ENCODE measurements at places on chromosomes 1 and 21.
A peak's percentile ranks its signal among the peaks of the same experiment; 100 is the strongest.

DNA sequence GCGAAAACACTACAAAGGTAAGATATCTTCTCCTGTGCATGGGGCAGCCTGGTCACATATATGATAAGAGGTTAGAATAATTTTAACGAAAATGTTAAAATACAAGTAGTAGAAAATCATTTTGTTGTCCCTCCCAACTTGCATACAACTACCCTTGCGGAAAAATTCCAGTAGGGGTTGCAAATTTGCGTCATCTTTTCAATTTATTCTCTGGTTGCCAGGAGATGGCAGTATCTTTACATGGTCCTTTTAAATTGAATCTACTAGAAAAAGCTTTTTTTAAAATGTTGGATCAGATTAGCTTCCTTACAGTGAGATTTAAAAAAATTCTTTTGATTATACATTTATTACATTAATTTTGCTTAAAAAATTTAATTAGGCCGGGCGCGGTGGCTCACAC is 10.9 kb downstream of the S100PBP start:
- no peak for DNase-seq

- no peak for DNase-seq
Observed at GRCh38 chr1:78234496-78234895, 188.7 kb downstream of the GIPC2 start.

DNA sequence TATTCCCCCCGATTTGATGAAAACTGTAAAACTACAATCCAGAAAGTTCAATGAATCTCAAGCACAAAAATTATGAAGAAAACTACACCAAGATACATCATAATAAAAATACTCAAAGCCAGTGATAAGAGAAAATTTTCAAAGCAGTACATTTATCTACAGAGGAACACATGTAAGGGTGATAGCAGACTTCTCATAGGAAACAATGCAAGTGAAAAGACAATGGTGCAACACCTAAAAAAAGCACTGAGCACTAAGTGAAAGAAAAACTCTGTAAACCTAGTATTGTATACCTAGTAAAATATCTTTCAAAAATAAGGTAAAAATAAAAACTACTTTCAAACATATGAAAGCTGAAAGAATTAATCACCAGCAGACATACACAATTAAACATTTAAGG is 76.1 kb upstream of the IRF2BP2 start:
- DNase-seq: no peak

- no peak for DNase-seq
Observed at GRCh38 chr1:174153085-174153824, 6.1 kb upstream of the RABGAP1L start.

- no peak for DNase-seq
Observed at GRCh38 chr21:29938776-29939103, 1.1 kb downstream of the GRIK1 start.

DNA sequence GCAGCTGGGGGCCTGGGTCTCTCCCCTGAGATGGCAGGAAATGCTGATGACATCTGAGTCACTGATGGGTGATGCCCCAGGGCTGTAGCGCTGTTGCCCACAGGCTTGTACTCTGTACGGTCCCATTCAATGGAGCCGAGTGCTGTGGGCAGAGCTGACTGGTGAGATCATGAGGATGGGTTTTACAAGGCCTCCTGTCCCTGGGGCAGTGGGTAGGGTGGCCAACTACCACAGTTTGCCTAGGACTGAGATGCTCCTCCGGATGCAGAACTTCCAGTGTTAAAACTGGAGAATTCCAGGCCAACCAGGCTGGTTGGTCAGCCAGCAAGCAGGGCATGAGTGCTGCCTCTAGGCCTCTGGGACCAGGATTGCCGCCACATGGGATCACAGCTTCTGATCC is 9.2 kb downstream of the PHLDA3 start:
- no peak for DNase-seq

DNA sequence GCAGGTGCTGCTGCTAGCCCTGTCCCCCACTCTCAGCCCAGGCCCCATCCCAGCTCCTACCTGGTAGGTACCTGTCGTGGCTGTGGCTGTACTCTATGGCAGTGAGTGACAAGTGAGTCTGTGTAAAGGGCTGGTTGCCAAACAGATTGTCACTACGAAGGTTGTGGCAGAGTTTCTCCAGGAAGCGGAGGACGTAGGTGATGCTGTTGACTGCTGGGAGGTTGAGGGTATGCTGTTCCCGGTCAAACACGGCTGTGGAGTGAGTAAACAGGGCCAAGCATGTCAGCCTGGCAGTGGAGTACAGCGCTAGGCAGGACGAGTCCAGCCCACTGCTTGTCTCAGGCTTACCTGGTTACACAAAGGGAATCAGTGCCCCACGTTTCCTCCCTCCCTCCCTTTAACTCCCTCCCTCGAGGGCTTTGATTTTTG is 24.8 kb upstream of the SLFNL1 start:
- DNase-seq: no peak

- no peak for DNase-seq
Observed at GRCh38 chr1:225845097-225845496, 35.2 kb downstream of the EPHX1 start.

DNA sequence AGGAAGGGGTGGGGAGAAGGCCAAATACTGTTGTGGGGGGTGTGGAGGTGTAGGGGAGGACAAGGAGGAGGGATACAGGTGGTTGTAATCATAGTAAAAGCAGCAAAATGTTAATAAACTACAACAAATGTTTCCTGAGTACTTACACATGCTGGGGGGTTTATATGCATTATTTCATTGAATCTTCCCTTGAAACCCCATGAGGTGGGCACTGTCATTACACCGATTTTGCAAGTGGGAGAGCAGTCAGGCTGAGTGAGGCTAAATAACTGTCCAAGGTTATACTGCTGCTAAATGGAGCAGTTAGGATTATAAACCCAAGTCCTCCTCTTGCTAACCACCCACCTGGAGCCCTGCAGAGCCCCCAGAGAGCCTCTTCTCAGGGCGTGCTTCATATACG is 14.4 kb upstream of the GRHL3 start:
- DNase-seq: no peak

GRCh38 chr1:56808410-56808809 is 10.8 kb downstream of the FYB2 start:
- no peak for DNase-seq

DNA sequence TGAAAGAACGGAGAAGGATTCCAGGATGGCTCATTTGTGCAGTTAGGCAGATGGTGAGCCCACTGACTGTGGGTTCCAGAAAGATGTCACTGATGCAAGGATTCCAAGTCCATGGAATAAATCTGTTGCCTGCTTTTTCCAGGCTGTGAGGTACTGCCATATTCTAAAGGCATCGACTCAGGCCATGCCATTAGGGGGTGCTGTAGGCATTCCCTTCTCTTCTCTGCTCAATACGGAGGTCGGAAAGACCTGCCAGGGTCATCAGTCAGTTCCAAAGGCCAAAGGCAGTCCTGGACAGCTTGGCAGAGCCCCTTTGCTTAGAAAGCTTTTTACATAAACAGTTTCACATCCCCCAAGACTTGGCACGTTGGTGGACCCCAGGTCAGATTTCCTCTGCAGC is 31.7 kb upstream of the TMEM125 start:
- DNase-seq: peak; percentile 79

- peak; percentile 32 for DNase-seq
Observed at GRCh38 chr1:50620680-50621329, 197.6 kb upstream of the DMRTA2 start.

GRCh38 chr1:219931033-219931432 is 2.7 kb upstream of the SLC30A10 start:
- no peak for DNase-seq

GRCh38 chr1:19401535-19401889 is 83.8 kb downstream of the CAPZB start:
- DNase-seq: no peak

DNA sequence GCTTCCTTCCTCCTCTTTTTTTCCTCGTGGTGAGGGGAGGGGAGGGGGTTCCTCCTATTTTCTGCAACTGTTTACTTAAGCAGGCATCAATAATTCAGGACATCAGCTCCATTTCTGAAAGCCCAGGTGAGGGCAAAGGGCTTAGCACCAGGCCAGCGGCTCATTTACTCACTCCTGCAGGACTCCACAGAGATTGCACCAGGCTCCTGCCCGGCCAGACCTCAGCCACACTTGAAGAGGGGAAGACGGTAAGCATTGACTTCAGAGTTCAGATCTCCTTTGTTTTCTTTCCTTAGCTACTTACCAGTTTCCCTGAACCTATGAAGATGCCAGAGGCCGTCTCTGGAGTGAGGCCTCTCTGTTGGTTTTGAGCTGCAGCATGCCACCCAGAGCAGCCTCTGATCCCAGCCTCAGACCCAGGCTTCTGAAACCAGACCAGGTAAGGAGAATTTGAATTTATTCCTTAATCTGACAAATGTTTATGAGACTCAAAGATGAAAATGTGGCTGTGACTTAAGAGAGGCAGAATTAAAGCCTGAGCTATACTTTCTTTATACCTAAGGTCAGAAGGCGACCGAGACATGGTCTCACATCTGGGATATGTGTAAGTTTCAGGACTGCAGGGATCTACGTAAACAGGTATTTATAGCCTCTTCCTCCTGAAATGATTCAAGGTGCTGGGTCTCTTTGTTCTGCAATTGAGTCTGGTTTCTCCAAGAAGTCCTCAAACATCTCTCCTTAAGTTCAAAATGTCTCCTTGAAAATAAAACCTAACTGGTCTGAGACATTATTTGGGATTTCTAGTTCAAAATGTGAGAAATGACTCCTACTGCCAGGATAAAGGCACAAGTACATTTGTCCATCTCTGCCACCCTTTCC is 272.5 kb upstream of the RUNX1 start:
- DNase-seq: no peak

DNA sequence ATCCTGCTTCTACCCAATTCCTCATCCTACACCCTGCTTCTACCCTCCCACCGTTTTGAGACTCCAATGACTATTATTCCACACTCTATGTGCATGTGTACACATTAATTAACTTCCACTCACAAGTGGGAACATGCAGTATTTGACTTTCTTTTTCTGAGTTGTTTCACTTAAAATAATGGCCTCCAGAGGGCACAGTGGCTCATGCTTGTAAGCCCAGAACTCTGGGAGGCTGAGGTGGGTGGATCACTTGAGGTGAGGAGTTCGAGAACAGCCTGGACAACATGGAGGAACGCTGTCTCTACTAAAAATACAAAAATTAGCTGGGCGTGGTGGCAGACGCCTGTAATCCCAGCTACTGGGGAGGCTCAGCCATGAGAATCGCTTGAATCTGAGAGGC is 464.8 kb downstream of the PTBP2 start:
- DNase-seq: peak; percentile 25

- no peak for DNase-seq
Observed at GRCh38 chr1:15807121-15807520, 328 bp downstream of the UQCRHL start.

DNA sequence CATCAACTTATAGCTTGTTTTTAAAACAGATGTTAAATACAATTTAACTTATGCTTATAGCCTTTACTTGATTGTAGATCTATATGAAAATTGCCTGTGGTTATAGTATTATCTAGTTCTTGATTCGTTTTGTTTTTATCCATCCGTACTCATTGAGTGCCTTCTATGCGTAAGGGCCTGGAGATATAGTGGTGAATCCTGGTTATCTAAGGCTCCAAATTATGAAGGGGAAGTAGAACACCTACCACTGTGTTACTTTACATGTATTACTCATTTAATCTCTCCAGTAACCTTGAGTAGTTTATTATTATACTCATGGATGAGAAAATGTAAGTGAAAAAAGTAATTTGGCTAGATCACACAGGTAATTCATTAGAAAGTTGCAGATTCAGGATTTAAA is 121.8 kb downstream of the OSBPL9 start:
- no peak for DNase-seq

DNA sequence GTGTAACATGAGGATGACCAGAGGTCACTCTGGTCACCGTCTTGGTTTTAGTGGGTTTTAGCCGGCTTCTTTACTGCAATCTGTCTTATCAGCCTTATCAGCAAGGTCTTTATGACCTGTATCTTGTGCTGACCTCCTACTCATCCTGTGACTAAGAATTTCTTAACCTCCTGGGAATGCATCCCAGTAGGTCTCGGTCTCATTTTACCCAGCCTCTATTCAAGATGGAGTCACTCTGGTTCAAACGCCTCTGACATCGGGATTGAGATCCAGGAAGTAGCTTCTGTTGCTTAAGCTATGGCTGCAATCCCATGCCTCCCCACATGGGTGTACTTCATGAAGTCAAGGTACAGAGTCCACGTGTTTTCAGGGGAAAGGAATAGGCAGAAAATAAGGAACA is 19.9 kb downstream of the FMN2 start:
- no peak for DNase-seq

GRCh38 chr1:246364415-246364941 is 142.6 kb downstream of the SMYD3 start:
- no peak for DNase-seq

DNA sequence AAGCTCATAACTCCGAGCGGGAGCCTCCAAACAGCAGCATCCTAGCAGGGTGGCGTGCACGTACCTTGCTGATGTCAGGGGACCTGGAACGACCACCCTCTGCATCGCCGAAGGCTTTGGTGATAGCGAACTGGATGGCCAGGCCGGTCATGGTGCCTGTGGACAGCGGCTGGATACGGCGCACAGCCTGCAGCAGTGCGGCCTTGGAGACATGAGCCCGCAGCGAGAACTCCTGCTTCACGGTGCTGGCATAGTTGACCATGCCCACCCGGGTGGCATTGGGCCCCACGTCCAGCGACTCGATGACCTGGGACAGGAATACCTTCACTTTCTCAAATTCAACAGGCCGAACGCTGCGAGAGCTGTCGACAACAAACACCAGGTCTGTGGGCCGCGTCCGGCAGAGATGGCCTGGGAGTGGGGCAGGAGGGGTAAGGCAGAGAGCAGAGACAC is 2.0 kb downstream of the MATN1 start:
- DNase-seq: no peak

DNA sequence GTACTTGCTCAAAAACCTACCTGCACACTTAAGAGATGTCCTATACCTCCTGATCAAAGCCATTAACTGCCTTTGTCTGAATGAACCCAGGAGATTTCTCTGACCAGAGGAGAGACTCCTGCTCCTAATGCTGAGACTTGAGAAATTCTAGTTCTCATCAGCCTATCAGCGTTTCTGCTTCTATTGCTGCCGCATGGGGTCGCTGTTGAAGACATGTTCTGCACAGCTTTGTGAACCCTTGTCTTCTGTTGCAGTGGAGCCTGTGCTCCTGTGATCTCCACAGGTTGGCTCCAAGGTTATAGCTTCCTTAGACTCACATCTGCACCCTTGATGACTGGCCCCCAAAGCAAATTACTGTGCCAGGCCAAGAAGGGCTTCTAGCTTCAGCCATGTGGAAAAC is 40.2 kb downstream of the EDN2 start:
- DNase-seq: no peak

- no peak for DNase-seq
Observed at GRCh38 chr1:51955797-51956527, 34.5 kb downstream of the RAB3B start.

DNA sequence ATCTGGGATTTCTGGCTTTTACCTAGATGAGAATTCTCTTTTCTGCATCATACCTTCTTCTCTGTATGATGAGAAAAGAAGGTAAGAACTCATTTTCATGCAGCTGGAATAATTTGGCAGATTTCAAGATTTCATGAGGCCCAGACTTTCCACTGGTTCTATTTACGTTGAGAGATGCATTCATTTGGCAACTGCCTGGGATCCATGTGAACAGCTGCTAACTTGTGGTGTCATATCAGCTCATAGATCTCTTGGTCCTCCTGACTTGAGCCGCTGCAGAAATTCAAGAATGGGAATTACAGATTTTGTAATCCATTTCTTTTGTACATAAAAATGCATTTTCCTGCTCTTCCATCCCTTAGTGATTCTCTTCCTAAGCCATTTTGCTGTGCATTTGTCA is 17.1 kb upstream of the C1orf87 start:
- DNase-seq: no peak

Measured in WTC11 (cell line).